ENCODE measurements at places on chromosomes 11 and 22.

DNA sequence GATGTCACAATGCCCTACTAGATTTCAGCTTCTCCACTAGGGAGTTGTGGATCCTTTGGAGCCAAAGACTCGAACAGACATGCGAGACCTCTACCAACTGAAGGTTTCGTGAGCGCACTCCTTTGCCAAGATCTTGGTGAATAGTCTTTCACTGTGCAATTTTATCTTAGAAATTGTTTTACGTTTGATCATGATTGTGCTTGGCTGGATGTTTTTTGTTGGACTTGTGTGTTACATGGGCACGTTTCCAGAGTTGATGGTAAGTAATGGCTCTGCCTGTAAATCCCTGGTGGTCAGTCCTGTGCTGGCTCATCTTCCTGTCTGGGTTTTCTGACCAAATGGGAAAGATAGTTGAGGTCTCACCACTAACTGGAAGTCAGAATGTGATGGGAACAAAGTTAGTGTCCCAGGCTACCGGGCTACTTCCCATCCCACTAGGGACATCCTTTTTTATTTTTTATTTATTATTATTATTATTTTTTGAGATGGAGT, at the start of gene MISFA:
MISFA (plus strand) TSS at position 51 of the 492 bp plus-strand sequence; CDS start at position 191, 140 bp downstream.
- DNase-seq = no peak

- DNase-seq = no peak
Measured at GRCh38 chr22:26885441-26886261, 228.3 kb downstream of the MIAT start.

GRCh38 chr11:104796301-104796700, 102.0 kb downstream of the CASP12 start:
- DNase-seq = no peak

- DNase-seq = peak; percentile 35
Measured at GRCh38 chr22:17430412-17430811, 61.2 kb downstream of the CECR2 start.

DNA sequence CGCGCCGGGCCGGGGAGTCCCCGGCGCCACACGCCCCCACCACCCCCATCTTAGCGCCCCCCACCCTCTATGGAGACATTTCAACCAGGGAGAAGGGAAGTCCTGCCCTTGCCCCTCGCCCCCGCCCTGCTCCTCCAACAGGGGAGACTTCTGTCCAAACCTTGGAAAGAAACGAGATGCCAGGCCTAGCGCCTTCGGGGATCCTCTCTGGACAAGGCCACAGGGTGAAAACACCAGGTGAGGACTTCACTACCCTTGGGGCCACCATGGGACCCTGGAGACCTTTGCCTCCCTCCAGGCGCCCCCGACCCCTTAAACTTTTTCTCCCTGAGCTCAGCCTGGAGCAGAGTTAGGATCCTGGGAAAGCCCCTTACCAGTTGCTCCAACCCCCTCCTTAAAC, 11.6 kb upstream of the NPAS4 start:
- no peak for DNase-seq

DNA sequence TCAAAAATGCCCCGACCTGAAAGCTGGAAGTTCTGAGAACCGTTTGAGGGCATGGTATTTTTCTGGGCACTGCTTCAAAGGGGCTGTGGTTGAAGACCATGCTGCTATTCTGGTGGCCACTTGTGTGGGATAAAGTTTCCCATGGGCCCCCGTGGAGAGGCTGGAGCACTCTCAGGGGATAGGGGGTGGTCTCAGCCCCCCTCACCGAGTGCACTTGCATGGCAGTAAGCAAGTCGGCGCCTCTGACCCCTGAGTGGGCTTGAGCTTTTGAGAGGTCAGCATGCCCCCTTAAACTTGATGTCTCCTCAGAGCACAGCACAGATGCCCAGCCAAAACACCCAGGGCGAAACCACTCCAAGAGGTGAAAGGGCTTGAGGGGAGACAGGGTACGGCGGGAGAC, 35.6 kb downstream of the TIMP3 start:
- no peak for DNase-seq

- DNase-seq = no peak
Measured at GRCh38 chr22:45879552-45879949, 97.4 kb downstream of the WNT7B start.

DNA sequence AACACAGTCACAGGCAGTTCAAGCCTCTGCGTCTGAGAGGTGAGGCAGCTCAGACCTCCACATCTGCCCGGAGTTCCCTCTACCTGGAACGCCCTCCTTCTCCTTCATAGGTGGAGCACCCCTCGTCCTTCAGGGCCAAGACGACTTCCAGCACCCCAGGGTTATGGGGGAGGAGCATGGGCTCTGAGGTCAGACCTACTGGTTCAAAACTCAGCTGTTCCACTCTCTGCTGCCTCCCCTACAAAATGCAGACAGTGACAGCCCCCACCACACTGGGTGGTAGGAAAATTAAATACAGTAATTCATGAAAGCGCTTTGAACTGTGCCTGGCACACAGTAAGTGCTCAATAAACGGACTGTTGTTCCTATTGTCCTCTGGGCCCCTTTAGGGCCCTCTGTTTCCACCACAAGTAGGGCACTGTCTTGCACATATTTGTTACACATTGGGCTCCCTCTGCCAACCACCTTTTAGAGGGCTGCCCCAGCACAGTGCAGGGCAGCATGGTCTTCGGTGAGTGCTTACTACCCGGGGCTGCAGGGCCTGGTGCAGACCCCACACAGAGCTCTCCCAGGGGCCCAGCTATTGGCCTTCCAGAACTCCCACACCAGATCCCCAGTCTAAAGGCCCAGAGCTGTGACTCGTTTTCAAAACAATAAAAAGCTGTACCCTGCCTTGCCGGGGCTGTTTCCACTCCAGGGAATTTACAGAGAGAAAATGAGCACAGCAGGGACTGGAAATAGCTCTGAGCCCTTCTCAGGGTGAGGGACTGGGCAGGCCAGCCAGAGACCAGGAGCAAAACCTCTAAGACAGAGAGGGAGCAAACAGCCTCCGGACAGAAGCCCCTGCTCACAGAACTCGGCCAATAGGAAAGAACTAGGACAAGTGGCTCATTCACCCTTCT, 2.5 kb downstream of the TMEM184B start:
- no peak for DNase-seq

GRCh38 chr11:127074151-127074761, 73.7 kb upstream of the KIRREL3 start:
- DNase-seq = peak; percentile 75

GRCh38 chr22:38260761-38261681, 11.8 kb downstream of the TMEM184B start:
- DNase-seq = peak; percentile 38

DNA sequence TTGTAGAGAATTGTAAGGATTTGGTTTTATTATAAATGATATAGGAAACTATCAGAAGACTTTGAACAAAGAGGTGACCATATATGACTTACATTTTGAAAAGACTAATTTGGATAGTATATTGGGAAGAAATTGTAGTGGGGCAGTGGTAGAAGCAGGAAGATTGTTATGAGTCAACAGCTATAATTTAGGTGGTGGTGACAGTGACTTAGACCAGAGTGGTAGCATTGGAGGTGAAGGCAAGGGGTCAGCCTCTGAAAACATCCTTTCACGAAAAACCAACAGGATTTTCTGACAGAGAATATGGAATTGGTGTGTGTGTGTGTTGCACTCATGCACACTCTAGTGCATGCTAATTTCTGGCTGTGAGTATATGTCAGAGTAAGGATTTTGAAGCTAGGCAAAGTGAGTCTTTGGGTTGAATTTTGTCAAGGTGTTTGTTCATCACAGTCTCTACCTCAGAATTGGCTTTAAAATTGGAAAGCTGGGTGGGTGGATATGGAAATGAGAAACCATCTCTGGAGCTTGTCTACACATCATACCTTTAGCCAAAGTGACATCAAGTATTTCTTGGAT, 8.2 kb upstream of the HBE1 start:
- no peak for DNase-seq

DNA sequence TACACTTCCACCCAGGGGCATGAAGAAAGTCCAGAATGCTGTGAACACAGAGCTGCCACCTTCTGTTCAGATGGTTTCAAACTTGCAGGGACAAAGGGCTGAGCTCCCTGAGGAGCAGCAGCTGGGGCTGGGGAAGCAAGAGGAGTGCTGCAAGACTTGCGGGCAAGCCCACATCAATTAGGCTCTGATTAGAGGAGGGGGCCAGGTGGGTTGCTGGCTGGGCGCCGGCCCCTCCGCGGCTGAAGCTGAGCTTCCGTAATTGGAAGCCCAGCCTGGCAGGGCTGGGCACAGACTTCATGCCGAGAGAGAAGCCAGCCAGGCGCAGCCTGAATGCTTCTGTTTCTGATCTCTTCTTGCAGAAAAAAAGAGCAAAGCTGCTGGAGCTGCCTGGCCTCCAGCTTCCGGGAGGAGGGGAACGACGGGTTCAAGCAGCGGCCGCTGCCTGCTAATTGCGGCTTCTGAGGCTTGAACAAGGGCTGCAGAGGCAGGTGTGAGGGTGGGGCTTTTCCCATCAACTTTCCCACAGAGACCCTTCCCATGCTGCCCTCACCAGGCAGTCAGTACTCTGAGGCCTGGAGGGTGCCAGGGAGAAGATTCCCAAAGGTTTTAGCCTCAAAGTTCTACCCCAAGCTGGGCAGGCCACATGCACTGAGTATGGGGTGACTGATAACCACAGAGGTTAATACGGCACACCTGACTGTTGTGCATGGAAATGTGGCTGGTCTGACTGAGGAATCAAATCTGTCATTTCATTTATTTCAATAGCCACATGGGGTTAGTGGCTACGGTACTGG, 91.1 kb upstream of the LMO1 start:
- peak; percentile 13 for DNase-seq

GRCh38 chr22:31342389-31343140, 3.6 kb downstream of the PATZ1 start:
- DNase-seq = no peak

DNA sequence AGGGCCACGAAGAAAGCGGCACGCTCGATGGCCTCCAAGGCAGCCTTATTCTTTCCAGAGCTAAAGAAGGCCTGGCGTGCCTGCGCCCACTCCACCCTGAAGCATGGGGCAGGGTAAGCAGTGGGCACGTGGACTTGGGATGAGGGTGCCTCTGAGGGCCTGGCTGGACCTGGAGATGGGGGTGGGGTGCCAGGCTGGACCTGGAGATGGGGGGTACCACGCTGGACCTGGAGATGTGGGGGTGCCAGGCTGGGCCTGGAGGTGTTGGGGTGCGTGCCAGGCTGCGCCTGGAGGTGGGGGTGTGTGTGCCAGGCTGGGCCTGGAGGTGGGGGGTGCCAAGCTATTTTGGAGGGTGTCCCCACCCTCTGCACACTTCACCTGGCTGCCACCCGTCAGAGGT, 5.3 kb downstream of the CPT1B start:
- no peak for DNase-seq

DNA sequence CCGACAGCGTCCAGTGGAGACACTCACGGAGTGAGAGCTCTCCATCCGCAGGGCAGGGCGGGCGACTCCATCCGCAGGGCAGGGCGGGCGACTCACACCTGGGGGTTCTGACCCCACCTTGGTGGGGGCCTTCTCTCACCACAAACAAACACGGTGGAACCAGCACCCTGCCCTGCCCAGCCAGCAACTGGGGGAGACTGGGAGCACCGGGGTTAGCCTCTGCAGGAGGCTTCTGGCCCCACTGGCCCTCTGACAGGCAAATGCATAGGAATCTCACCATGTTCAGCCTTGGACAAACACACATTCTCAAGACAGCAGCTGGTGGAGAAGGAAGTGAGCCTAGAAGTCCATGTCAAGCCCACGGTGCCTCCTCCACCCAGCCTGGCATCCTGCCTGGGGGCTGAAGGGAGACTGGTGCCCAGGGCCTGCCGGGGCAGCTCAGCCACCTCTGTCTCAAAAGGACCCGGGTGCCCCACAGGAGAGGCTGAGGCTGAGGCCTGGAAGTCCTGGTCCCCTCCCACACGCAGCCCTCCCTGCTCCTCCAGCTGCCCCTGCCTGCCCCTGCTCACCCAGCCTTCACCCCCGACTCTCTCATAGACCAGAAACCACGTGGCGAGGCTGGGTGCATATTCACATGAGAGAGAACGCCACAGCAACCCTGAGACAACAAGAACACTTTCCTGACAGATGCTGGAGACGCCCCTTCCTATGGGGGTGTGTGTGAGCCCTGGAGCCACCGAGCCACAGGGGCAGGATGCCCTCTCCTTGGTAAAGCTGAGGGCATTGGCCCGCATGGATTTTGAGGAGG, 98.4 kb upstream of the B3GAT1 start:
- no peak for DNase-seq

- DNase-seq = no peak
Measured at GRCh38 chr11:115179636-115180035, 324.6 kb downstream of the CADM1 start.

DNA sequence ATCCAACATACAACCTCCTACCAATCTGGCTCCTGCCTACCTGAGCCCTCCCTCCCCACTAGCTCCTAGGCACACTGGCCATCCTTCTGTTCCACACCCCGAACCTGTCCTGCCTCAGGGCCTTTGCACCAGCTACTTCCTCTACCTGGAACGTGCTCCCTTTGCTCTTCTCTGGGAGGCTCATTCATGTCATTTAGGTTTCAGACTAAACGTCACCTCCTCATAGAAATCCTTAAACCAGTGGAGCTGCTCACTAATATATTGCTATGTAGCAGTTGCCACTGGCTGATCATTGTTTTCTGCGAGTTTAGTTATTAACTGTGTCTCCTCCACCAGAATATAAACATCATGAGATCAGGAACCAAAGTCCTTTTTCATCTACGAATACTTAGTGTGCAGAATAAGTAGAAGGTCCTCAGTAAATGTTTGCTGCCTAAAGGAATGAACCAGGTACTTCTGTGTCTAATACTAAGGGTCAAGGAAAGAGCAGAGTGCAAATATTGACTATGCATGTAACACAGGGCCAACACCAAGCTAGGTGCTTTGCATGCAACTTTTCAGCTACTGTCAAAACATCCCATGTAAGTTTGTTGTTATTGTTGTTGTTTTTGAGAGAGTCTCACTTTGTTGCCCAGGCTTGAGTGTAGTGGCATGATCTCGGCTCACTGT, 277.6 kb upstream of the SYN3 start:
- no peak for DNase-seq

- DNase-seq = no peak
Measured at GRCh38 chr11:86416494-86416893, 41.8 kb downstream of the CCDC81 start.

DNA sequence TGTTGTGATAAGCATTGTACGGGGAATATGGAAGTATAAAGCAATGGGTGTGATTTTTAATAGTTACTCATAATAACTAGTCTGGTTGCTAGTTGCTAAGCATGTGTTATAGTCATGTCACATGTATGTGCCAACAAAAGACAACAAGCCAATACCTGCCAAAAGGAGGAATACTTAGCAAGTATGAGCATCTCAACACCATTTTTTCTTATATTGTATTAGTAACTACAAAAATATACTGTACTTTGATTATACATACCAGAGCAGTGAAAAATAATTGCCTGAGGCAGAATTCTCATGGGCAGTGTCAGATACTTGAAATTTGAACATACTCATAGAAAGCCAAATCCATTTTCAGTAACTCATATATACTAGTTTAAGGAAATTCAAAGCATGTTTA, 62.4 kb upstream of the ALKBH3 start:
- DNase-seq = no peak

- no peak for DNase-seq
Measured at GRCh38 chr22:49436056-49436455, 391.6 kb downstream of the BRD1 start.

GRCh38 chr11:122309262-122309925, 193.4 kb upstream of the BLID start:
- peak; percentile 65 for DNase-seq

All from fibroblast of lung (primary cell).